Activated naive CD8-positive, alpha-beta T cell treated with anti-CD3 and anti-CD28 coated beads for 36 hours (primary cell): ENCODE measurements at places on chromosomes 6 and 20. TPM values are rescaled to one million over a fixed set of nuclear protein-coding genes. Genes with fewer than 3 reads are reported as not detected.
A peak's percentile ranks its signal among the peaks of the same experiment; 100 is the strongest.

DNA sequence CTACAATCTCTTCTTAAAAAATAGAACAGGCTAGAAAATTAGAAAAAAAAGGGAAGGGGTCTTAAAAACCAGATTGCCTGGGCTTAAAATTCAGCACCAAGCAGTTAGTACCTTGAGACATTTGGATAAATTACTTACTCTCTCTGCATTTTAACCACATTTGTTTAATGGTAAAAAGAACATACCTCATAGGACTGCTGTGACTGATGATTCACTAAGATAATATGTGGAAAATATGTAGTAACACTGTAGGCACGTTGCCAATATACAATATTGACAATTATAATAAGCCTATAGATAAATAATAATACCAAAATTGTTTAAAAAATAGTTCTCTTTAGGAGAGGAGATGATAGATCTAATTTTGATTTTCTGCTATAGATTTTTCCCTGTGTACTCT, 750.4 kb downstream of the TENT5A start:
- H3K4me3 ChIP-seq: no peak overlapping the region
- DNase-seq: no peak
- H3K27ac ChIP-seq: no peak overlapping the region
- H3K4me1 ChIP-seq: no peaks in the 10 kb centered on the region

GRCh38 chr20:41219824-41220223, 82.5 kb downstream of the PLCG1 start:
- peaks cover 8% of the 10 kb centered on the region for H3K4me1 ChIP-seq
- no peaks in the 10 kb centered on the region for H3K27me3 ChIP-seq
- DNase-seq: no peak
- no peak overlapping the region for H3K4me3 ChIP-seq

DNA sequence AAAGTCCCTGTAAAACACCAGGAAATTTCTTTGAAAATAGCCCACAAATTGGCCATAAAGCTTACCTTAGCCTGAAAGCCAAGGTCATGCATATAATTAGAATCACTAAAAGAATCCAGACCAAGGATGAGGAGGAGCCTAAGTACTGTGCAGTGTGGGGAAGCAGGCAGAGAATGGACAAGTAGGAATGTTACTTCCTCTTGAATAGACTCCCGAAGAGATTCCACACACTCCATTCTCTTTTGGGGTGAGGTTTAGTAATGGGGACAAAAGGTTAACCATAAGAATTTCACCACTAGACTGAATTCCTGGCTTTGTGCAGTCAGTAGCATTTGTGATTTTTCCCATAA, 27.5 kb upstream of the MARCKS start:
- H3K4me3 ChIP-seq: no peak overlapping the region
- peaks cover 17% of the 10 kb centered on the region for H3K27me3 ChIP-seq
- H3K4me1 ChIP-seq: no peaks in the 10 kb centered on the region
- DNase-seq: no peak
- H3K36me3 ChIP-seq: no peaks in the 10 kb centered on the region
- no peak overlapping the region for H3K27ac ChIP-seq

The APOBEC2 gene
- total RNA-seq: not detected

The GPLD1 gene
- 0.74 TPM for total RNA-seq

DNA sequence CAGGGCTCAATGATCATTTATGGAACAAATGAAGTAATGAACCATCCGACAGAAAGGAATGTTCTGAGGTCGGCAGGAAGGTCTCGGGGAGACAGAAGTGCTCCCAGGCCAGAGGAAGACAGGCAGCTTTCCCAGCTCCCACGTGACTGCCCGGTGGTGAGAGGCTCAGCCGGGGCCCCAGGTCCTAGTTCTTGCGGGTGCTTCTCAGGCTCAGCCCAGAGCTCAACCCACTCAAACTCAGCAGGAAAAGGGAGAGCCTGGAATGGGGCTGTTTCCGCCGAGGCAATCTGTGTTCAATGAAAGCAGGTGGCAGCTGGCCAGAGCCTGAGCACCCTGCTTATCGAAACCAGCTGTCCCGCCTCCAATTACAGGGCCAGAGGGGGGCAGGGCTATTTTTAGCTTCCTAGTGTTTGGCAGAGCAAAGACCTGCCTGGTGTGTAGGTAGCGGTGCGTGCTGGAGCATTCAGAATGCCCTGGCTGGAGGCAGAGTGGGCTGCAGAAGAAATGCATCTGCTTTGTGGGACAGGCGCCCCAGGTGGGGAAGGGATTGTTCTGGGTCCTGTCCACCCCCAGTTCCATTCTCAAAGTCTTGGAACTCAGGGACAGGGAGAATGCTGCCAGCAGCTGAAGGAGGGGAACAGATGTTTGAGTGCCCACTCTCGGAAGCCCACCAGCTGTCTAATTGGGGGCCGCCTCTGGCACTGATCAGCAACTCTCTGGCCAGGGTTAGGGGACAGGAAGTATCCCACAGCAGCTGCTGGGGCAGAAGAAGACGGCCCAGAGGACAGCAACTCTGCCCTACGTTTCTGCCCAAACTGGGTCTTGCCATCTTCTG, 145.1 kb downstream of the PREX1 start:
- H3K27me3 ChIP-seq: no peaks in the 10 kb centered on the region
- no peak overlapping the region for H3K27ac ChIP-seq
- H3K4me1 ChIP-seq: no peaks in the 10 kb centered on the region

DNA sequence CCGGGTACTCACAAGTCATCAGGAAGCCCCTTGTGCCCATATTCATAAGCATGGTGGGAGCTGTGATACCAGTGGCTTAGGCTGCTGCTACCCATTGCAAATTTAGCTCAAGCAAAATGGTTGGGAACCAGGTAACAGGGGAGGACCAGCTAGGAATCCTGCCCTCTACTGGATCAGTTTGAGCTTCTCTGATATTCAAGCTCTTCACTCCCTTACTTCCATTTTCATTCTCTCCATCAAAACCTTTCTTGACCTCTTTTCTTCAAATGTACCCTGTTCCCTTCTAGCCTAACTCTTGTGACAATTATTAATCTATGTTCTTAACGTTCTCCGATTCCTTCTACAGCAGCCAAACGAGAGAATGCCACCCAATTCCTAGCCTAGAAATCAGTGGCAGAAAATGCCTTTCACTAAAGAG, 9.7 kb downstream of the NOL7 start:
- H3K27me3 ChIP-seq: no peaks in the 10 kb centered on the region
- peaks cover 41% of the 10 kb centered on the region for H3K36me3 ChIP-seq
- H3K4me1 ChIP-seq: peaks cover 18% of the 10 kb centered on the region
- H3K27ac ChIP-seq: peak overlapping the region; percentile 26

- H3K27ac ChIP-seq: no peak overlapping the region
- DNase-seq: no peak
- H3K27me3 ChIP-seq: peaks cover 12% of the 10 kb centered on the region
- H3K4me1 ChIP-seq: no peaks in the 10 kb centered on the region
- H3K4me3 ChIP-seq: no peak overlapping the region
Observed at GRCh38 chr6:75572072-75572471, 29.6 kb upstream of the SENP6 start.

DNA sequence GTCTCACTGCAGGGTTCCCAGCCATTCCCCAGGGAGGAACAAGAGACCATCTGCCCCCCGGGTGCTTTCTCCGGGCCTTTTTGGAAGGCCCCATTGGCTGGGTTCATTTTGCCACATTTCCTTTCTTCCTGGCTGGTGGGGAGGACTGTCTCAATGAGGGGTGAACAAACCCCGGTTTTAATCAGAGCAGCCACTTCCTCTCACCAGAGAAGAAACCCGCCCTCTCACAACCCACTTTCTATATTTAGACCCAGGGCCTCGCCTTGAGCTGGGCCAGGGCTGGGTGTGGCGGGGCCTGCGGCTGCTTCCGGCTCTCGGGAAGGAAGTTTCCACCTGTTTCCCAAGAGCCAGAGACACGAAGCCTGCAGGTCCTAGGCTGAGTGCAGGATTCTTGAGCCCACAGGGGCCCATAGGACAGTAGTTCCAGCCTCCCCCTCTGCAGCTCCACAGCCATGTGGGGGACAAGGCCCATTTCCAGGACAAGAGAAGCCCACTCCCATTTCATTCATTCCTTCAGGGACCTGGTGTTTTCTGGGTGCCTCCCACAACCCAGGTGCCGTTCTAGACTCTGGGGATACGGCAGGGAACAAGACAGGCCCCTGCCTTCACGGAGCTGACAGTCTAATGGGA, 41.8 kb downstream of the RBM38 start:
- peak overlapping the region; percentile 49 for H3K4me3 ChIP-seq
- H3K27me3 ChIP-seq: no peaks in the 10 kb centered on the region
- DNase-seq: peak; percentile 74
- peaks cover 48% of the 10 kb centered on the region for H3K4me1 ChIP-seq

The RCAN2 gene
- not detected for total RNA-seq

- H3K4me3 ChIP-seq: no peak overlapping the region
- H3K4me1 ChIP-seq: peaks cover 3% of the 10 kb centered on the region
- no peaks in the 10 kb centered on the region for H3K36me3 ChIP-seq
Observed at GRCh38 chr6:117555882-117556498, 46.3 kb downstream of the GOPC start.

DNA sequence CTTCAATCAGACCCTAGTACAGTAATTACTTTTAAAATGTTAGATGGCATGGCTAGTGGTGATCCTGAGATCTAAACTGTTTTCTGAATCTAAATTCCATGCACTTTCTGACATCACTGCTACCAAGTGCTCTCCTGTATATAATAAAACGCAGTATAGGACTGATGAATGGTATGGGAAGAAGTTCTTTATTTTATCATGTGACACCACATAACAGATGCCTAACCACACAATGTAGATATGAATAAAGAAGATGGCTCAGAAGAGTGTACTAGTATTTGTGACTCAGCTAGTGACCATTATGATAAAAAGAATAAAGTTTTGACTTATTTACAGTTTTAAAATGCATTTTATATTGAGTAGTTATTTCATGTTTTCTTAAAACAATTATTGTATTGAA, 8.5 kb downstream of the NDUFAF4 start:
- peaks cover 11% of the 10 kb centered on the region for H3K4me1 ChIP-seq
- no peak overlapping the region for H3K27ac ChIP-seq
- DNase-seq: no peak
- H3K4me3 ChIP-seq: no peak overlapping the region
- peaks cover 19% of the 10 kb centered on the region for H3K36me3 ChIP-seq
- no peaks in the 10 kb centered on the region for H3K27me3 ChIP-seq

DNA sequence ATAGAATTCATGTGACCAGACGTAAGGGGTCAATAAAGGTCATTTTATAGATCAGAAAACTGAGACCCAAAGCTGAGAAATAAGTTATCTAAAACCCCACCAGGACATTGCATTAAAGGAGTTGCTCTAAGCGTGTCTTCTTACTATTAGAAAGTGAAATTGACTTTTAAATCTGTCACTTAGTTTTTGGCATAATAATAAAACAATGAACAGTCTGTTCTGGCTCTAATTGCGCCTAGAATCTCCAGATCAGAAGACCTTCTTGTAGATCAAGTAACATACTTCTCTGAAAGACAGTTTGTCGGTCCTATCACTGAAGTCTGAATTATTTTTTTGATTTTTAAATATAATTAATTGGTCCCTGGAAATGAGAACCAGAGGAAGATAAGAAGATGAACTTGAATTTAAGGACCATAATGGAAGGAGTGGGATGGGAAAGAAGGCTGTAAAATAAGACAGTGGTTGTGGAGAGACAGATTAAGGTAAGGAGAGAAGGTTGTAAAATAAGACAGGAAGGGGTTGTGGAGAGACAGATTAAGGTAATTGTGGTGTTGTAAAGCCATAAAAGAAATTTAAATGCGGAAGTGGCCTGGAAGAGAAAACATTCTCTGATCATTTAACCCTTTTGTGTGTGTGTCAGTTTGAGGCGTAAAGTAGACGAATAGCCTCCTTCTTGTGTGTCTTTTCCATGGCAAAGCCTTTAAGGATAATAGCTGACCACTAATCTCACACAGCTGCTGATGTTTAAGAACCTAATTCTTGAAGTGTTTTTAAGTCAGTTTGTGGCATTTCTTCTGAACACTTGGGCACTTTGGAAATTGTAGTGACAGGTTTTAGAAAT, 20.1 kb downstream of the TOP1 start:
- H3K27ac ChIP-seq: peak overlapping the region; percentile 80
- peaks cover 82% of the 10 kb centered on the region for H3K4me1 ChIP-seq
- peaks cover 23% of the 10 kb centered on the region for H3K36me3 ChIP-seq

- H3K4me1 ChIP-seq: peaks cover 13% of the 10 kb centered on the region
- no peaks in the 10 kb centered on the region for H3K27me3 ChIP-seq
- H3K36me3 ChIP-seq: no peaks in the 10 kb centered on the region
- no peak overlapping the region for H3K4me3 ChIP-seq
Observed at GRCh38 chr6:22025468-22026163, 271.2 kb downstream of the PRL start.

The EBF4 gene
- total RNA-seq: 0.98 TPM

The TUBB2B gene
- total RNA-seq: 0.28 TPM

DNA sequence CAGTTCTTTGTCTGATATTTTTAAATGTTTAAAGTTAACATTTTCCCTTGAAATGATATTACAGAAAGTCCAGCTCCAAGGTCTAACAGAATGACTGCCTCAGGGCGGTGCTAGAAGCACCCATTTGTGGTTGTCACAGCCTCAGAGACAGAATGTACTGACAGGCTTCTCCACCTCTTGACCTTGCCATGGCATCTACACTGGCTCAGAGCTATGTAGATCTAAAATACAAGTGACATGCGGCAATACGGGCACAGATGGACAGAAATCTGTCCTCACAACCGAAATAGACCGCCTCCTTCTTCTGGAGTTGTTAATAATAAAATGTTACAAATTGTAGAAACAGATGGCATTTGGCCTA, 167.2 kb upstream of the THEMIS start:
- peaks cover 28% of the 10 kb centered on the region for H3K4me1 ChIP-seq
- no peak for DNase-seq
- no peak overlapping the region for H3K4me3 ChIP-seq
- H3K36me3 ChIP-seq: peaks cover 34% of the 10 kb centered on the region

GRCh38 chr6:71171497-71172070, 117.0 kb upstream of the OGFRL1 start:
- H3K36me3 ChIP-seq: no peaks in the 10 kb centered on the region
- peaks cover 10% of the 10 kb centered on the region for H3K27me3 ChIP-seq
- DNase-seq: no peak
- H3K4me3 ChIP-seq: no peak overlapping the region
- H3K4me1 ChIP-seq: no peaks in the 10 kb centered on the region

The TPX2 gene
- 111 TPM for total RNA-seq

DNA sequence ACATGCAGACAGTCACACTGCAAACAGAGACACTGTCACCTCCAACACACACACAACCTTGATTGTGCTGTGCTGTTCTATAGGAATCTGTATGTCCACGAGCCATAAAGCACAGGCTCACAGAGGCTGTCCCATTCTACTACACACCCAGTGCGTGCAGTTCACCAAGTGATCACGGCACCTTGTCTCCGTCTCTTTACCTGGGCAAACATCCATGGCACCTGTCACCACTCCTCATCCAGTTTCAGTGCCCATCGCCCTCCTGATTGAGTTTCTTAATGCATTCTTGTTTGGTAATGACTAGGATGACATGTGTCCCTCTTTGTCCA, 65.8 kb upstream of the STMND1 start:
- no peaks in the 10 kb centered on the region for H3K36me3 ChIP-seq
- no peak overlapping the region for H3K27ac ChIP-seq
- no peak overlapping the region for H3K4me3 ChIP-seq
- H3K4me1 ChIP-seq: no peaks in the 10 kb centered on the region
